ENCODE measurements at places on chromosomes 16 and 17.
A peak's percentile ranks its signal among the peaks of the same experiment; 100 is the strongest.

- no peak for DNase-seq
Measured at GRCh38 chr16:81035975-81036750, 521 bp downstream of the ATMIN start.

DNA sequence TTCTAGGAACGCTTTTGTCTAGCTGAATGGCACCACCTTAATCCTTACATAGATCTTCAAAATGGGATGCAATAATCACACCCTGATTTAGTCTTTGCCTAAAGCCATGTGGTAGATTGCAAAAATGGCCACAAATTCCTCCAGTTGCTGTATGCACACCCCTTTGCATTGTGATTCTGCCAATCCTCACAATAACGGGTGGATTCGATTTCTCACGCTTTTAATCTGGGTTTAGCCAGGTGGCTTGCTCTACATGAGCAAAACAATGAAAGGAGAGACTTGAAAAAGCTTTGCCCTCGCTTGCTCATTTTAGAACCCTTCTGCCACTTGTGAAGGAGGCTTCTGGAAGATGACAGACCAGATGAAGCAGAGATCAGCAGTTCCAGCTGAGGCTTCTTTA, 50.3 kb upstream of the B4GALNT2 start:
- DNase-seq: no peak

DNA sequence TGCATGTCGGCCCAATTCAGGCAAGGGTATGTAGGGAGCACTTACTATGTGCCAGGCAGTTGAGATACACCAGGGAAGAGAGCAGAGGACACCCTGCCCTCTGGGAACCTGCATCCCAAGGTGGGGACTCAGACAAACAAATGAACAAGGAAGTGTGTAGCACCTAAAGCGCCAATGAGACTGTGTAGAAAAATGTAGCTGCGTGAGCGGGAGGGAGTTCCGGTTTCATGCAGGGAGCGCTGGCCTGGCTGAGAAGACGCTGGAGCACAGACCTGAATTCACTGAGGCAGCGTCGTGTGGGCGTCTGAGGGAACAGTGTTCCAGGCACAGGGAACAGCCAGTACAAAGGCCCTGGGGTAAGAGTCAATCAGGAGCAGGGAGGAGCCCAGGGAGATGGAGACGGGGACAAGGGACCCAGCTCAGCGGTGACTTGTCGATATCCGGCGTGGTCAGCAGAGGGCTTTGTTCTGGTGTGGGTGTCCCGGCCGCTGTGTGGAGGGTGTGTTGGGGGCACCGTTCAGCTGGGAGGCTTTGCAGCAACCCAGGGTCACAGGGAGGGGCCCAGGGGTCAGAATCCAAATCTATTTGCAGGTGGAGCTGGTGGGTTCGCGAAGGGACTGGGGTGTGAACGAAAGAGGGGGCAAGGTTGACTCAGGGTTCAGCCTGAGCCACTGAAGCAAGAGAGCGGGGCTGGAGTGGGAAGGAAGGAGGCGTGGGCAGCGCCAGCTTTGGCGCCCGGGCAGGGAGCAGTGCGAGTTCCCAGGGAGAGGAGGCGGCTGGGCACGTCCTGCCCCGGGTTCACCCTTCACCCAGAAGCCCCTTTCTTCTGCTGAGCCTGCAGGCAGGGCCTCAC, 17.8 kb upstream of the OSGIN1 start:
- DNase-seq: no peak

- no peak for DNase-seq
Measured at GRCh38 chr17:76805319-76805718, 62.9 kb upstream of the MGAT5B start.

- DNase-seq: no peak
Measured at GRCh38 chr16:68923116-68923515, 79.8 kb downstream of the TANGO6 start.

- DNase-seq: no peak
Measured at GRCh38 chr16:51753467-51754127, 602.5 kb upstream of the SALL1 start.

GRCh38 chr17:58615768-58616659, 75.8 kb downstream of the TEX14 start:
- DNase-seq: no peak

GRCh38 chr16:54422569-54422978, 136.0 kb upstream of the IRX3 start:
- no peak for DNase-seq

GRCh38 chr16:29982560-29983419, 9.1 kb downstream of the TAOK2 start:
- DNase-seq: no peak

- no peak for DNase-seq
Measured at GRCh38 chr17:48565925-48566710, 12.0 kb downstream of the HOXB4 start.

GRCh38 chr16:17367036-17367435, 103.7 kb downstream of the XYLT1 start:
- DNase-seq: peak; percentile 23

- DNase-seq: no peak
Measured at GRCh38 chr17:70606086-70606485, 436.8 kb downstream of the KCNJ2 start.

DNA sequence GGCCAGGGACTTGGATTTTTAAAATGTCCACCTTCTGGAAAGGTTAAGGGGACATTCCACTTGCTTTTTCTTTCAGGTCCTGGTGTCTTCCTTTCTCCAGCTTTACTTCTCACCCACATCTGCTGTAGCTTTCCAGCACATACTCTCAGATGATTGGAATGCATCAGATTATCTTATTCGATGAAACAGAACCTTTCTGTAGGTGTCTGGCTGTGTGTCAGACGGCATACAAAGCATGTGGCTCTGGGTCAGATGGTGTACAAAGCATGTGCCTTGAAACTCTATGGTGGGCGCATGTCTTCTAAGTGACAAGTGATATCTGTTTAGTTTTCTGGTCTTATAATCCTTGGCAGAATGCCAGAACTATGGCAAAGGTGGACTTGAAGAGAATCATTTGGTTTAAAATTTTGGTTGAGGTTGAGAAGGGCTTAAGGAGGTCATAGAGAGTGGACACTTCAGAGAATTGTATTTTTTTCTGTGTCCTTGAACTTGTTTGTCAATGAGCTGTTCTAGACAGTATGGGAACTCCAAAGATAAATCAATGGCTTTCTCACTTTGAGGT, 125.3 kb downstream of the FTO start:
- DNase-seq: no peak

DNA sequence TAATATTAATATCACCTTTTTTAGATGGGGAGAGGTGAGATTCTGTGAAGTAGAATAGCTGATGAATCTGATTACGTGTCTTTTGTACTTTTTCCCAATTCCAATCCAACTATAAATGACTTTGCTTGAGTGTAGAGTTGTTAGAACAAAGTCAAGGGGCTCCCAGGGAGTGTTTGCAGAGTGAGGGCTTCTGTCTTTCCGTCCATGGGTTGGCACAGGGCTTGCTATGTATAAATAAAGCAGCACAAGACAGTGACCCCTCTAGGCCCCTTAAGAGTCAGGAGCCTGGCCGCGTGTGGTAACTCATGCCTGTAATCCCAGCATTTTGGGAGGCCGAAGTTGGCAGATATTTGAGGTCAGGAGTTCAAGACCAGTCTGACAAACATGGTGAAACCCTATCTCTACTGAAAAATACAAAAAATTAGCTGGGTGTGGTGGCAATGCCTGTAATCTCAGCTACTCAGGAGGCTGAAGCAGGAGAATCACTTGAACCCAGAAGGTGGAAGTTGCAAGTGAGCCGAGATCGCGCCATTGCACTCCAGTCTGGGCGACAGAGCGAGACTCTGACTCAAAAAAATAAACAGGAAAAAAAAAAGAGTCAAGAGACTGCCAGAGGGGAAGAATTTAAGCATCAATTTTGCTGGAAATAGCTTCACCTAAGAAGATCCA, 127.9 kb upstream of the HS3ST3A1 start:
- DNase-seq: no peak

DNA sequence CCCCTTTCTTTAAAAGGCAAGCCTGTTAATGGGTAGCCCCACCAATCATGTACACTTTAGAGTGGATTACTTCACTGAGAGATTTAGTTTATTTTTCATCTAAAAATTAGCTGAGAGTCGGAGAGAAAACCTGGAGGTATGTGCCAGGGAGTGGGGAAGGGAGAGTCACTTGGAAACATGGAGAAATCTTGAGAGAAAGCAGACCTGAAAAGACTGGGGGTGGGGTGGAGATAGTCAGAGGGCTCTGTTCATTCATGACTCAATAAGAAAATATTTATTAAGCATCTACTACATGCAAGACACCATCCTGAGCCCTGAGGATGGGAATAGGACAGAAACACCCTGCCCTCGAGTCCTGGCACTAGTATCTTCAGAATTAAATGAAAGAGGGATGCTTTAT, 27.4 kb upstream of the RCVRN start:
- no peak for DNase-seq

DNA sequence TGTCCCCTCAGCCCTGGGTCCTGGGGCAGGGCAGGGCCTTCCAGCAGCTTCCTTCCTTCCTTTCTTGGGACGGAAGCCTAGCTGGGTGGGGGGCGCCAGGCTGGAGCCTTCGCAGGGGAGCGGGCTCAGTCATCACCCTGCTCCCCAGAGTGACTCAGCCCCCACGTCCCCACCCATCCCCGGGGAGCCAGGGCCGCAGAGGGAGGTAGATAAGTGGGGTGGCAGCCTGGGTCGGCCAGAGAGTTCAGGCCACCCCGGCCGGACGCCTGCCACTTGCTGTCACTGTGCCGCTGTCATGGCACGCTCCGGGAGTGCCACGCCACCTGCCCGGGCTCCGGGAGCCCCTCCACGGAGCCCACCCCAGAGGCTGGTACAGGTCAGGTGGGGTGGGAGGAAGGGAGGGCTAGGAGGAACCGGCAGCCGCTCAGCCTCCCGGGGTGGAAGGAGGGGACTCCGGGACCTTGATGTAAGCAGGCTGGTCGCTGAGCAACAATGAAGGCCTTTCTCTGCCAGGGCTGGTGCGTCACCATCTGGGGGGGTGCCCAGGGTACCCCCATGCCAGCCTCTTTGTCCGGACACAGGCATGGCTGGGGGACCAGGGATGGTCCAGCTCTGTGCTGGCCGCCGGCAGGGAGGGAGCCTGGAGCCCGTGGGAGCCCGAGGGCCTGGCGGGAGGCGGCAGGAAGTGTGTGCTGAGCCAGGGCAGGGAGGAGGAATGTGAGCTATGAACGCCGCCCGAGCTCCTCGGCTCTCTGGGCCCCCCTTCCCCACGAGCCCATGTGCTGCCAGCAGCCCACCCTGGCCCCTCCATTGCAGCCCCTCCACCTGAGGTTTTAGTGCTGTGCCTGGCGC, 6.6 kb downstream of the NHERF2 start:
- DNase-seq: no peak

GRCh38 chr16:10497132-10498101, 83.0 kb downstream of the EMP2 start:
- DNase-seq: no peak

DNA sequence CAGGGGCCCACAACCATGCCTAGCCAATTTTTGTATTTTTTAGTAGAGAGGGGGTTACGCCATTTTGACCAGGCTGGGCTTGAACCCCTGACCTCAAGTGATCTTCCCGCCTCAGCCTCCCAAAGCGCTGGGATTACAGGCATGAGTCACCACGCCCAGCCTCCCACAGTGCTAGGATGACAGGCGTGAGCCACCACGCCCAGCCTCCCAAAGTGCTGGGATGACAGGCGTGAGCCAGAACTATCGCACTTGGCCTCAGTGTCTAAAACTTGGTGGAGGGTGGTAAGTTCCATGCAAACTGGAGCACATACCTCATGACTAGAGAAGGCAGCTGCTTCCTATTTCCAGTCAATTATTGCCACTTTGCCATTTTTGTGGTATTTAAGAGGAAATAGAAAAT, 7.1 kb downstream of the HSD17B2 start:
- DNase-seq: no peak

- no peak for DNase-seq
Measured at GRCh38 chr17:44314524-44314868, 6.1 kb downstream of the RUNDC3A start.

DNA sequence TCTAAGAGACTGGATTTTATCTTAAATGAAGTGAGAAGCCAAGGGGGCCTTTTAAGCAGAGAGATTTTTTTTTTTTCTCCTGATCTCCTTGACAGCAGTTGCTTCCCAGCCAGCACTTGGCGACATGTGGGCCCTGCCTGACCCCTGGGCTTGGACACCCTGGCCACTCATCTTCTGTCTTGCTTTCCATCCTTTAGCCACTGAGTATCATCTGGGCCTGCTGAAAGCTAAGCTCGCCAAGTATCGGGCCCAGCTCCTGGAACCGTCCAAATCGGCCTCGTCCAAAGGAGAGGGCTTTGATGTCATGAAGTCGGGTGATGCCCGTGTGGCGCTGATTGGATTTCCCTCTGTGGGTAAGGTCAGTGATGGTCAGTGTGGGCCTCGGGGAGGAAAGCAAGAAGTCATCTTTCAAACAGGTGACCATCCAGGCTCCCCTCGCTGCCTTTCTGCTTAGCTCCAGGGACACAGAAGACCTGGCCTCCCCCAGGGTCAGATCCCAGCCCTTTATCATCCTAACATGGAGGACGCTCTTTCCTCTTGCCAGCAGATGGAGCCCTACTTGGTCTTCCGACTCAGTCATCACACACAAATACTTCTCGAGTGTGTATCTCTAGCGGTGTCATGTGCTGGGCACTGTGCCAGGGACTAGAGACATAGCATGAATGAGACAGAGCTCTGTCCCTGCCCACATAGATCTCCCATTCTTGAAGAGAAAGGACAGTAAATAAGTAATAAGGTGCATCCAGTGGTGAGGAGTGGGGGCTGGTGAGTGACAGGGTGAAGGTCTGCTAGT, 6.1 kb downstream of the DRG2 start:
- no peak for DNase-seq

DNA sequence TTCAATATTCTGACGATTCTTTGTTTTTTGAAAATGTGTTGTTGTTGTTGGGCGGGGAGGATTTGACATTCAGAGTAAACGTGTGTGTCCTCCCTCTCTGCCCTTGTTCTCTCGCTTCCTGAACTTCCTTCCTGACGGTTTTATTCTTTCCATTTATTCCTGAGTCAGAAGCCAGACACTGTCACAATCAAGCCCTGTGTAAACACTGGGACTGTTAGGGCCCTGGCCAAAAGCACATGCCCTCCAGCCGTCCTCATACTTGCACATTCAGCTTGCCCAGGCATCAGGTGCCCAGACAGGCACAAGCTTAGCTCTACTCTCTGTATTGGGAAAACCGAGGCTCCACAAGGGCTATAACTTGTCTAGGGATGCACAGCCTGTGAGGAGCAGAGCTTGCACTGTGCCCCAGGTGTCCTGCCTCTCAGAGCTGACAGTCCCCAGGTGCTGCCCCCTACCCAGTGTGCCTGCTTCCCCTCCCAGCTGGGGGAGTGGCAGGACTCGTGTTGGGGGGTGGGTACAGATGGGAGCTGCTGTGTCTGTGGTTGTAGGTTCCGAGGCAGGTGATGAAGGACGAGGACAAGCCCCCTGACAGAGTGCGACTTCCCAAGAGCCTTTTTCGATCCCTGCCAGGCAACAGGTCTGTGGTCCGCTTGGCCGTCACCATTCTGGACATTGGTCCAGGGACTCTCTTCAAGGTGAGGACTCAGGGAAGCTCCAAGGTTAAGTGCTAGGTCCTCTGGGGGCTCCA, 9.7 kb downstream of the ADGRG3 start:
- no peak for DNase-seq
